ENCODE measurements at places on chromosomes 13 and 19. TPM values are rescaled to one million over a fixed set of nuclear protein-coding genes. Genes with fewer than 3 reads are reported as not detected.
A peak's percentile ranks its signal among the peaks of the same experiment; 100 is the strongest.

DNA sequence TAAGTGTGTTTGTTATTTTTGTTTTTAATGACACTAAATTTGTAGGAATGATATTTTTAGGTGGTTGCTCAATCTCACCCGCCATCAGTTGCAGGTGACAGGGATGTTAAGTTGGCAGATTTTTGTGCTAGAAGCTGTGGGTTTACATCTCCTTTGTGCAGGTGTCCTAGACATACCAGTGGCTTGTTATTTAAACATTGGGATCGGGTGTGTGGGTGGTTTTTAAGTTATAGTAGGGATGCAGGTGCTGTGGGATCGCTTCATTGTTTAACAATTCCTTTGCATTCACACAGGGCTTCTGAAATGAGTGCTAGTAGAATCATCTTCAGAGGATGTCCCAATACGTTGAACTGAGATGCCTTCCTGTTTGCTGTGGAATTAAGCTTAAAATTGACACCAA, 100.0 kb downstream of the SHISA2 start:
- DNase-seq, result no peak

DNA sequence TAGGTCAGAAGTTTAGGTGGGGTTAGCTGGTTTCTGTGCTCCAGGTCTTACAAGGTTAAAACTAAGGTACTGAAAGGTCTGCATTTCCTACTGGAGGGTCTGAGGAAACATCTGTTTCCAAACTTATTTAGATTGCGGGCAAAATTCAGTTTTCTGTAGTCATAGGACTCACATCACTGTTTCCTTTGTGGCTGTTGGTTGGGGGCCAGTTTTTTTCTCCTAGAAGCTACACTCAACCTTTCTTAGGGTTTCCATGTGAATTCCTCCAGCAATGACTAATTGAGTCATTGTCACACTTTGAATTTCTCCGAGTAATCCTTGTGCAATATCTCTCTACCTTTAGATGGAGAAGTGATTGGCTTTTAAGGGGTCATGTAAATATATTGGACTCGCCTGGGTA, 773.4 kb upstream of the SLITRK1 start:
- DNase-seq, result no peak

GRCh38 chr13:39616087-39616694, 13.2 kb upstream of the LHFPL6 start:
- DNase-seq, result peak; percentile 71

DNA sequence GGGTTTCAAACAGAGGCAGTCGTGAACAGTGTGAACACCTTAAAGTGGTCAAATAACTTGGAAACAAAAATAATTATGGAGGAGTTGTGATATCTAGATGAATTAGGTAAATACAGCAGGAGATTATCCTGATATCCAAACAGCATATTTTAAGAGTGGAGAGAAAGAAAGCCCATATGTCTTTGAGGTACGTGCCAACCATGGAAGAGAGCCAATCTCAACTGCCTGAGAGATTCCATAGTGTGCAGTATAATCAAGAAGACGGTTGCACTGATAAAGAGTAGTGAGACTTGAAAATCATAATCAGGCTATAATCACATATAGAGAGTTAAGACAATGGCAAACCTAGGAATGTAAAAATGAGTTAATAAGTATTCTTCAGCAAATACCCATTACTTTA, 472.8 kb upstream of the SLITRK5 start:
- DNase-seq, result no peak

GRCh38 chr13:41232578-41233480, 30.5 kb downstream of the MTRF1 start:
- DNase-seq, result no peak

- no peak for DNase-seq
Measured at GRCh38 chr19:29807870-29808405, 3.9 kb upstream of the CCNE1 start.

DNA sequence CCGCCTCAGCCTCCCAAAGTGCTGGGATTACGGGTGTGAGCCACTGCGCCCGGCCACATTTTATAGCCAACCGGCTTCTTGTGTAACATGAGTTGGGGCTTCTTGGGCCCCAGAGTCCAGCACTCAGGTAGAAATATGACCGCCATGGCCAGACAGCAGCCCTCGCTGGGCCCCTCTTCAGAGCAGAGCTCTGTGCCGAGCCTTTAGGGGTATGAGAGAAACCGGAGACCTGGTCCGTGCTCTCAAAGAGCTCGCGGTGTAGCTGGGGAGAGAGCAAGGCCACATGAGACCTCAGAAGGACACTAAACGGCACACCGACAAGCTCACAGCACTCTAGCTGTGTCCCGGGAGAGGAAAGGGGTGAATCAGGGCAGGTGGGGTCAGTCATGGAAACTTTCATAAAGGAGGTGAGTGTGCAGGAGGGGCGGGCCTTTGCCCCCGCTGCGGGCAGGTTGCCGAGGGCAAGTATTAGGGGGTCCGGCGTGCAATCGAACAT, 15.8 kb downstream of the ACTN4 start:
- no peak for DNase-seq

DNA sequence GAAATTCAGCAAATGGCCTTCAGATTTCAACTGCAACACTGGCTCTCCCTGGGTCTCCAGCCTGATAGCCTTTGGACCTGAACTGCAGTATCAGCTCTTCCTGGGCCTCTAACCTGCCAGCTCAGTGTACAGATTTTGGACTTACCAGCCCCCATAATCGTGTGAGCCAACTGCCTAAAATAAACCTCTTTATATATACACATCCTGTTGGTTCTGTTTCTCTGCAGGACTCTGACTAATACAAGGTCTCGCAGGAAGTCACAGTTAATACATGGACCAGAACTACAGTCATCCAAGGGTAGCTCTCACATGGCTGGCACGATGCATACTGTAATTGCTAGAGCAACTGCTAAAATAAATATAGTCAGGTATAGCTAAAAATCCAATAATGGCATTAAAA, 85.1 kb downstream of the KATNAL1 start:
- no peak for DNase-seq

DNA sequence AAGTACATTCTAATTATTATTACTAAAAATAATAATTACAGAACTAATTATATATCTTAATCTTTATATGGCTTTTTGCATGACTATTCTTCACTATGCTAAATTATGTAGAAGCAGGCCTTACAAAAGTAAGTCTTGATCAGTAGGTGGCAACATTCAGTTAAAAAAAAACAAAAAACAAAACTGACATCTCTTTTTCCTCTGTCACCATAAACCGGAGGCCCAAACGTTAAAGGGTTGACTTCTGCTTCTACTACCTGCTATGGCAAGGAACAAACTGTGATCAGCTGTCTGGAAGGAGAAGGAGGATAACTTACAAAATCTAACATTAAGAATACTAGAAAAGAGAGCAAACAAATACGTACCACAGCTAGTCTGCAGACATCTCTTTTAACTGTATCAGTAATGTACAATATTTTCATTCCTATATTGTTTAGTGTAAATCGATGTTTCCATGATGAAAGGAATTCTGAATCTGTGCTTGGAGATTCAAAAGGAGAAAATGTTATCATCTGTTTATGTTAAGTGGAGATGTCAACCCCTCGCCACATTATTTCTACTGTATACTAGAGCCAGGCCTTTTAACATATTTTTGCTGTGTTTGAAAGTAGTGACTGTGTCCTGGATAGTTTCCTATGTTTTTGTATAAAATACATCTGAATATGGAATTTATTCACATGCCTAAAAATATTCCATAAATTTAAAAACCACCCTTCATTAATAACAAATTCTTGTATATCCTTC, 1525.4 kb downstream of the SLITRK1 start:
- peak; percentile 1 for DNase-seq

The CASP14 gene
- polyA plus RNA-seq, result not detected

The GNG7 gene
- 7.3 TPM for polyA plus RNA-seq

The TSKS gene
- not detected for polyA plus RNA-seq

The PDX1 gene
- not detected for polyA plus RNA-seq

The ZNF99 gene
- polyA plus RNA-seq, result 0.31 TPM

The CHST8 gene
- 0.52 TPM for polyA plus RNA-seq

The RFC3 gene
- 23.4 TPM for polyA plus RNA-seq

Measured in renal pelvis (tissue), 12 donors.